ENCODE measurements at places on chromosomes 2 and 18.

- no peak for DNase-seq
Observed at GRCh38 chr2:132883430-132883829, 213.4 kb upstream of the LYPD1 start.

GRCh38 chr18:69590150-69590549 is 189.5 kb downstream of the DOK6 start:
- no peak for DNase-seq

GRCh38 chr2:86794861-86795260 is 4.1 kb upstream of the CD8A start:
- no peak for DNase-seq

DNA sequence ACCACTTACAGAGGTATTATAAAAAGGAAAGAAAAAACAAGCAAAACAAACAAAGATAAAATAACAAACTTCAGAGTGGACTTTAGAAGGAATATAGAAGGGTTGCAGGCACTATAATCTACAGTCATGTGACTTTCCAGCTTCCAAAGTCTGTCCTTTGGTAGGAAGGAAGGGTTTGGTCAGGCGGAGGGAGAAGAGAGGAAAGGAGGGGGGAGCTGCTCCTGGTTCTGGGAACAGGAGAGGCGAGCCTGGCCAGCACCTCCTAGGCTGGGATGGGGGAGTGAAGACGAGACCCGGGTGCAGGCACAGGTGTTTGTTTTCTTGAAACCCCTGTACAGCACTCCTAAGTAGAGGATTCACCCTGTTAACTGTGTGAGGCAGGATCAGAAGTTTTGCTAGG is 53.8 kb upstream of the GATA6 start:
- DNase-seq: no peak

DNA sequence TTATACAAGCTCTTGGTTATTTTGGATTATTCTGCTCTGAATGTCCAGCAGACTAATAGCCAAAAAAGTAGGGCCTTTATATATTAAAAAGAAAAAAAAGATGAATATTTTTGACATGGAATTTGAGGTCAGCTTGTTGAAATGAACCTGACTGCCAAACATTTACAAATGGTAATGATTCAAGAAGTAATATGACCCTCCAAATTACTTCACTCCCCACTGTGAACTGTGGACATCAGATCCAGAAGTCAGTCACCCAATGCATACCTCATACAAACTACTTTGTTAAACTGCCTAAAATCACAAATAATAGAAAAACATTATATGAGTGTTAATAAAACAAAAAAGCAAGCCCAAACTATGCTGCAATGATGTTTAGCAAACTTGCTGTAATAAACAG is 10.0 kb downstream of the EPG5 start:
- no peak for DNase-seq

DNA sequence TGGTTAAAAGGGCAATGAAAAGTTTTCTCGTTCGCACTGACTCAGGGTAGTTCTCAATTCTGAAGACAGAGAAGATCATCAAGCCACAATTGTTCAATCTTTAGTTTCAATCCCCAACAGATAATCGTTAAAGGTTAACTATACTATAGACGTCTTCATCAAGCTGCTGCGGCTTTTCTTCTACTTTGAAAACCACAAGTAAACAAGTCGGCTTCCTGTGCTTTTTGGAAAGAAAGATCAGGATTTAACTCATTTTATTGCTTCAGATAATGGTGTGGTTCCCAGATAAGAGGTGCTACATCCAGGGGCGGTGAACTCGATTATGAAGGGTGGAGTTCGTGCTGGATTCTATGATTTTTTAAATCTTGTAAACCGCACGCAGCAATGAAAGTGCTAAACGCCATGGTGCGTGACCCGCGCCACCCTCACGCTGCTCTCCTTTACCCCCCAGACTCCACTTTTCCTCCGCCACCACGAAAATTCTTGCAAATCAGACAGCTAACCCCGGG is 545 bp upstream of the CDCA7 start:
- DNase-seq: no peak

DNA sequence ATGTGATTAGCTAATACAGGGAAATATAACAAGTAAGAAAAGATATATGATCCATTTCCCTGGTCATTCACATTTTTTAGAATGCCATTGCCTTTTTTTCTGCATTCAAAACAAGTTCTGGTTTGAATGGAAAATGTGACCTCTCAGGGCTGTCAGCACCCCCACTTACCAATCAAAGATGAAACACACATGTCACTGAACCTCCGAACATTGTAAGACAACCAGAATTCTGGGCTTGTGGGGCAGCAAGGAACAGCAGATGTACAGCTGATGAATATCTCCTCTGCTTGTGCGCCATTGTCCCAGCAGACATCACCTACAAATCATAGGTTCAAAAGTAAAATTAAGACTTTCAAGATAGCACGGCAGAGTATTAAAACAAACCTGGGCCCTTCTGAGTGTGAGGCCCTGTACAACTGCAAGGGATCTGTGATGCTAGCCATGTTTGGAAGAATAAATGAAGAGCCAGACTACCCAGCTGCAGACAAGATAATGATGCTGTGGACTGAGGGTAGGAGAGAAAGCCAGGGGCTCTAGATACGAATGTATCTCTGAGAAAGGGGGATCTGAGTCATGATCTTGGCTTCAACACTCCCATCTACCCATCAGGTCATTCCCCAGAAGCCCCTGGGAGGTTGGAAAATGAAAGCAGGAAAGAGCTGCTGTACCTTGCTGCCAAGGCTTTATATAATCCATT is 108.7 kb upstream of the SERTAD2 start:
- no peak for DNase-seq

GRCh38 chr18:3604498-3605408 is 154.8 kb downstream of the TGIF1 start:
- DNase-seq: no peak

DNA sequence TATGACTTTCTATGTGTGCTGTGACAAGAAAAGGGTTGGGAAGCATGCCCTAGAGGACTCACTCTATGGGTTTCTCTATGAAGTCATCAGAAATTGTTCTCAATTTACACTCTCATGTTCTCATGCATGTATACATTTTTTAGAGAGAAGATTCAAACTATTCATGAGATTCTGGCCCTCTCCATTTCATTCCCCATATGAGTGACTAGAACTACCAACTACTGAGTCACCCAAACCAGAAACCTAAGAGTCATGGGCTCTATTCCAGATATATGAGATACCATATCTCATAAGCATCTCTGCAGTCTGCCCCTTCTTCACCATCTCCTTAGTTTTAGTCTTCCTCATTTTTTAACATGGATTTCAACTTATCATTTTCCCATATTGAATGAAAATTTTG is 87.7 kb downstream of the EXOC6B start:
- DNase-seq: no peak

DNA sequence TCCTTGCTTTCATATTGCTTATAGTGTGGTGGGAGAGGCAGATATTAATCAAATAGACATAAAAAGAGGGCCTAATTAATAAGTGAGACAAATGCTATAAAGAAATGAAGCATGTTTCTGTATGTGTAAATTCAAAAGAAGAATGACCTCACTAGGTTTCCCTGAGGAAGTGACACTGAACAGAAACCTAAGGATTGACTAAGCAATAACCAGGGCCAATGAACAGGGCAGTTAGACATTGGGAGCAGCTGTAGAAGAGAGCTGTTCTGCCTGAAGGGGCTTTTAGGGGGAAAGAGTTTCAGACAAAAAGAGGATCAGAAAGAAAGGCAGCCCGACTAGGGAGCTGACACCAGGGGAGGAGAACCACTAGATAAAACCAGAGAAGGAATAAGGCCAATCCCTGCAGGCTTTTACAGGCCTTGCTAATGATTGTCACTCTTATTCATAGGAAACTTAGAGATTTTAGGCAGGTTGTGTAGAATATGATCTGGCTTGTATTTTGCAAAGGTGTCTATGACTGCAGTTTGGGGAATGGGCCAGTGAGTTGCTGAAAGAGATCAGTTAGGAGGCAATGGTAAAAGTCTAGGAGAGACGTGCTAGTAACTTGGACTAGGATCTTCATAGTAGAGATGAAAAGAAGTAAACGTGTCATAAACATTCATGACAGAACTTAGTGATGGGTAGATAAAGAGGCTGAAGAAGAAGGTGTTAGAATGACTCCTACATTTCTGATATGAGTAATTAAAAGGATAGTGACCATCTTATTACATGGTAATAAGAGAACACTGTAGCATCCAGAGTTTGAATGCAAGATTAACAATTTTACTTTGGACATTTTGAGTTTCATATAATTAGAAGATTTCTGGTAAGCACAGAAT is 26.8 kb upstream of the NABP1 start:
- DNase-seq: no peak

DNA sequence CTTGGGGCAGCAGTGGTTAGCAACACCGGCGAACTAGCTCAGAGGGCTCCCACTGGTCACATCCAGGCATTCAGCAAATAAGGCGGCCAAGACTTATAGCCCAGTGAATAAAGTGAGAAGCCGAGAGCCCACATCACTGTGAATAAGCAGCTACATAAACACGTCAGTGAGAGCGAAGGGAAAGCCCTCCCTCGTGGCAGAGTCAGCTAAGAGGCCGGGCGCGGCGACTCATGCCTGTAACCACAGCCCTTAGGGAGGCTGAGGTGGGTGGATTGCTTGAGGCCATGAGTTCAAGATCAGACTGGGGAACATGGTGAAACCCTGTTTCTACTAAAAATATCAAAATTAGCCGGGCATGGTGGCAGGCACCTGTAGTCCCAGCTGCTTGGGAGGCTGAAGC is 5.2 kb downstream of the D2HGDH start:
- DNase-seq: no peak

- no peak for DNase-seq
Observed at GRCh38 chr2:51717312-51717711, 685.4 kb upstream of the NRXN1 start.

GRCh38 chr2:191607096-191607495 is 70.8 kb upstream of the NABP1 start:
- DNase-seq: no peak

DNA sequence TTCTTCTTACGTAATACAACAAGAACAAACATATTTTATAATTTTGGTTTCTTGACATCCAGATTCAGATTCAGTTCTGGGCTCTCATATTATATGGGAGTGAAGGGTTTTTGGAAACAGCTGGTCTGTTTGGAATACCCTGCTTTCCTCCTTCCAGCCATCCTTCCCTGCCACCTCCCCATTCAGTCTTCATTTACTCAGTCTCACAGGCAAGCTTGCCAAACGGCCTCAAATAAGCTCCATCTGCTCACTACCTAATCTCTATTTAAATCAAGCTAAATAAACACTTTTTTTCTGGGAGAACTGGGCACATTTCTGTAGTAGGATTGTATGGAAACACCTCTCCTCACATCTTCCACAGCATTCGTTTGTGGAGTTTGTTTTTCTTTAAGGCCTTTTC is 147.5 kb downstream of the RND3 start:
- no peak for DNase-seq

DNA sequence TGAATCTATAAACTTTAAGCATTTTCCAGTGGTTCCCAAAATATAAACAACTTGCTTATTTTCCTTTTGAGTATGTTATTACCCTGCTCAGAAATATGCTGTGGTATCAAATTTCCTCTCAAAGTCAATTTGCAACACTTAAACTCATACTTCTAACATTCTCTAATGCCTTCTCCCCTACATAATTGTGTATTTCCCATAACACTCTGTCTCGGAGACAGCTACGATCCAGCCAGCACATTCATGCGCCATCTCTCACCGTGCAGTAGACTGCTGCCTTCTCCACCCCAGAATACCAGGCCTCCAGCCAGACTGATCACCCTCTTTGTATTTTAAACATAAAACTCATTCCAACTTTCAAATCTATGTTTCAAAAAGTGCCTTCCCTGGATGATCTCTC is 41.8 kb downstream of the TIMM21 start:
- no peak for DNase-seq

GRCh38 chr18:55522011-55522410 is 66.0 kb downstream of the TCF4 start:
- DNase-seq: no peak

DNA sequence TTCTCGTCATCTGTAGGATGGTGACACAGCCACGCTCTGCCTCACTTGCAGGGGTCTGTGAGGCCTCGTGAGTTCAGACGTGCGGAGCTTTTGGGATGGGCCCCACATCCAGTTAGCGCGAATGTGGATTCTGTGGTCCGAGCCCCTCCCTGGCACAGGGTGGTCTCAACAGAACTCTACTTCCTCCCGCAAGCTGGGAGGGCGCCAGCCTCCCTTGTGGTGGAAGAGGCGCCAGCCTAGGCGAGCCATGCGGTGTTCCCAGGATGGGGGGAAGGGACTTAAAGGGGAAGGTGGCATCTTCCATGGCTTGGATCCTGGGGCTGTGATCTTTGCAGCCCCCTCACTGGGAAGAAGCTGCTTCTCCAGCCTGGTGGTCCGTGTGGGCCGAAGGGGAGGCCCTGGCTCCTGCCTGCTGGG is 1.4 kb downstream of the SNORC start:
- DNase-seq: no peak

- no peak for DNase-seq
Observed at GRCh38 chr2:233264667-233265066, 13.2 kb downstream of the ATG16L1 start.

Measured in left renal cortex interstitium (tissue), 4 donors.